ENCODE measurements at places on chromosomes 4 and X. TPM values are rescaled to one million over a fixed set of nuclear protein-coding genes. Genes with fewer than 3 reads are reported as not detected.

DNA sequence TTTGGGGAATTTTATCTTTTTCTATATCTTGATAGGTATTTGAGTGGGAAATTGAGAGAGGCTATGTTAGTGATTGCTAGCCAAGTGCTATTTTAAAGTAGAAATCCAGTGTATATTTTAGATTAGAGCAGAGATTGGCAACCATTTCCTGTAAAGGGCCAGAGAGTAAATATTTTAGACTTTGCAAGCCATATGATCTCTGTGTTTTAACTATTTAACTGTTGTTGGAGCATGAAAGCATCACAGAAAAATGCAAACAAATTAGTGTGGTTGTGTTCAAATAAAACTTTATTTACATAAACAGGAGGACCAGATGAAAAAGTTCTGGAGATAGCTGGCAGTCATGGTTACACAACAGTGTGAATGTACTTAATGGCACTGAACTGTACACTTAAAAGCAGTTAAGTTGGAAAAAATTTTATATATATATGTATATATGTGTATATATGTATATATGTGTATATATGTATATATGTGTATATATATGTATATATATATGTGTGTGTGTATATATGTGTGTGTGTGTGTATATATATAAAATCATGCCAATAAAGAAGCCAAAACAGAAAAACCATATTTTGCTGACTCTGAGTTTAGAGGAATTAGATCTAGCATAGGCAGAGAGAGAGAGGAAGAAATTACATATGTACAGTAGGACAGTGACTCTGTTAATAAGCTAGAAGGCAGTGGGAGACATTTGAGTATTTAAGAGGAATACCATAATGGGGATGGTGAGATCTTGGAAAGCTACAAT, 83.4 kb downstream of the TMEM164 start:
- DNase-seq = no peak

F8 gene
- total RNA-seq = 31.7 TPM

DNA sequence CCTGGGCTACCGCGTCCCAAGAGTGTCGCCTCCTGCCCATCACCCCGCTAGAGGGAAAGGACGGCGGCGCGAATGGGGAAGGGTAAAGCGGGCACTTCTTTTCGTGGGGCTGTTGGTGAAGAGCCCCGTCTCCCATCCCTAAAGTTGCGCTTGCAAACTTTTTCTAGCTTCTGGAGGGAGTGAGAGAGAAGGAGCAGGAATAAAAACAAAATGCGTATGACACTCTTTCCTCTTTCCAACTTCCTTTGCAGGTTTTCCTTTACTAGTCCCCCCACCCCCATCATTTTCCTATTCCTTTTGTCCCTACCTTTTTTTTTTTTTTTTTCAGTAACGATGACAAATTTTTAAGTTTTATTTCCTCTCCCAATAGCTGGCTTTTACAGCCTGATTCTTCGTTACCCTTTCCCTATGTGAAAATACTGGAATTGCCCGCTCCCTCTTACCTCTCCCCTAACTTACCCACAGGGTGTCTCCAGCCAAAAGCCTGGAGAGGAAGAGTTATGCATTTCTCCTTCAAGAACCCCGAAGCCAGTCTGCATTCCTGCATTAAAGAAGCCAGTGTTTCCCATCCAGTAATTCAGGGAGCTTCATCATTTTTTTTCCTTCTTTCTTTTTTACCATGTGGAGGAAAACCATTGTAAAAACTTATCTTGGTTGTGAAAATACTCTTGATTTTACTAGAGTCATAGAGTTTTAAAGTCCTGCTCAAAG, 613 bp upstream of the ARSJ start:
- DNase-seq = no peak

NSUN7 gene
- not detected for total RNA-seq

KCTD8 gene
- 1.4 TPM for total RNA-seq

MAGEC2 gene
- not detected for total RNA-seq

DNA sequence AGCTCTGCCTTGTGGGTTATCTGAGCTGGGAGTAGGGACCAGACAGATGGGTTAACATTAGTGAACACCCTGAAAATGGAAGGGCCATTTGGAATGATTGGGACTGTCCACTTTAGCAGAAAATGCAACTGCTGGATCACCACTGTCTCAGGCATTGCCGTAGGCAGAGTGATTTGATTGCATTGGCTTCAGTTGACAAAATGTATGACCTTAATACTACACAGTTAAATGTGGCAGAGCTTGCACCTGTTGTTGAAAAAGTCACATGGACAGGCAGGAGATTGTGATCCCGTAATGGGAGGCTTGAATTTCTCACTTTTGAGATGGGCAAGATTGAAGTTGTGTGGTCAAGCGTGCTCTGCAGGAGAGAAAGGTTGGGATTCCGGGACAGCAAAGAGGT, 166.5 kb upstream of the PUDP start:
- DNase-seq = no peak

NPY2R gene
- not detected for total RNA-seq

DNA sequence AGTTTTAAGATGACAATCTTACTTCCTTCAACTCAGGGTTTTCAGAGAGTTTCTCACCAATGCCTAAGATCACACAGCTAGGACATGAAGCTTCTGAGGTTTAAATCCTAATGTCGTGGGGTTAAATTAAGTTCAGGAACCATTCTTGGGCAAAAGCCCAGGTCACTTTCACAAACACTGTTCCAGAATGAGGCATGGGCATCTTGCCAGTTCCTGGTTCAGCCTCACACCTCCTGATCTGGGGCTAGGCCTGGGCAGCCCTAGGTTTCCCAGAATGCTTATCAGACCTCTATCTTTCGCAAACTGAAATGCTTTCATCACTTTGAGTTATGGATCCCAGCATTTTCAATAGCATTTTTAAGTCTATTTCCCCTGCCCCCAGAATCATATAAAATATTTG, 224.8 kb upstream of the EDA2R start:
- no peak for DNase-seq

GRCh38 chrX:70470850-70471289, 26.2 kb downstream of the DLG3 start:
- DNase-seq = no peak

GABRA4 gene
- total RNA-seq = not detected

LRPAP1 gene
- total RNA-seq = 77.9 TPM

SH3BGRL gene
- 10.0 TPM for total RNA-seq

- DNase-seq = no peak
These were observed 119.5 kb upstream of the AFF2 start for GRCh38 chrX:148380650-148381561.

SLC34A2 gene
- total RNA-seq = 0.17 TPM

HTN3 gene
- total RNA-seq = not detected

- no peak for DNase-seq
These were observed 104.9 kb upstream of the CENPE start for GRCh38 chr4:103303011-103303410.

- DNase-seq = no peak
These were observed 134.7 kb upstream of the MAMLD1 start for GRCh38 chrX:150228431-150228830.

PPP1R2C gene
- total RNA-seq = not detected

AFAP1 gene
- 4.6 TPM for total RNA-seq

DNA sequence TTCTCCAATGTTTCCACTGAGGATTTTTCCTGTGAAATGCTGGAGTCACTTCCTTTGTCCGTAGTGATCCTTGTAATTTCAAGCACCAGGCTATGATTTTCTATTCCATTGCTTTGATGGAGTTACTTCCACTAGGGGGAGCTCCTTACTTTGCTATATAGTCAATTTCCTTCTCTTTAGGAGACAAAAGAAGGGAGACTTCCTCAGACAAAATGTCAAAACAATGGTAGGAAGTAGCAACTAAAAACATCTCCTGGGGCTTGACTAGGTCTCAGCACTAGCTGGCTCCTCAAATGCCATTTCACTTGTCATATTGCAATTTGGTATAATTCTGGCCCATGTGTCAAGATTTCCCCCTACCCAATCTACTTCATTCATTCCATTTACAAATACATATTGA, 24.1 kb downstream of the ZCCHC12 start:
- DNase-seq = no peak

GRCh38 chrX:8743126-8743732, 11.3 kb upstream of the ANOS1 start:
- peak; percentile 56 for DNase-seq

AMTN gene
- total RNA-seq = not detected

DNA sequence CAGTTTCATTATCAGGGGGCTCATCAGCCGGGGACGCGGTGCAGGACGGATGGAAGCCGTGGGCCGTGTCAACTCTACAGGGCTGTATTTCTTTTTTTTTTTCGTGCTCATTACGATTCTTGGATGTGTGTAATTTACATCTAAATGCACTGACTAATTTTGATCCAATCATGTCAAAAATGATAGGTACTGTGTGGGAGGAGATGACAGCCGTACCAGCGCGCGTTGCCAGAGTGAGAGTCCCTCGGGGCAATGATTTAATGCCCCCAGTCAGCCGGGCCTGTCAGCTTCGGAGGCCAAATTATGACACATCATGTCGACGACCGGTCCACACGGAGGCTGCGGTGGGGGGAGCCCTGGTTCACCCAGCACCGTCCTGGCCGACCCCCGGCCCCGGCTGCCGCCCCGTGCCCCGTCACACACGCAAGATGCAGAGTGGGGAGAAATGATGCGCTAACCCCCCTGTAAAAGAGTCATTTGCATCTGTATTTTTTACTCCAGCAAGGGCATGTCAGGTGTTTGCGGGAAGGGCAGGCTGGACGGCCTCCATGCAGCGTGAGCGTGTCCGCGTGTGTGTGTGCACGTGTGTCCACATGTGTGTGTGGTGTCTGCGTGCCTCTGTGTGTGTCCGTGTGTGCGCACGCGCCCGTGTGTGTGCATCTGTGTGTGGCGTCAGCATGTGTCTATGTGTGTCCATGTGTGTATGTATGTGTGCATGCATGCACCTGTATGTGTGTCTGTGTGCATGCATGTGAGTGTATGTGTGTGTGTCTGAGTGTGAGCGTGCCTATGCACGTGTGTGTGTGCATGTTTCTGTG, 74.3 kb upstream of the PPP2R3B start:
- DNase-seq = no peak

CXCL3 gene
- total RNA-seq = 0.63 TPM

- DNase-seq = no peak
These were observed 123.2 kb upstream of the NAP1L5 start for GRCh38 chr4:88820698-88821415.

GRCh38 chr4:17008834-17009345, 110.4 kb upstream of the LDB2 start:
- DNase-seq = no peak

DNA sequence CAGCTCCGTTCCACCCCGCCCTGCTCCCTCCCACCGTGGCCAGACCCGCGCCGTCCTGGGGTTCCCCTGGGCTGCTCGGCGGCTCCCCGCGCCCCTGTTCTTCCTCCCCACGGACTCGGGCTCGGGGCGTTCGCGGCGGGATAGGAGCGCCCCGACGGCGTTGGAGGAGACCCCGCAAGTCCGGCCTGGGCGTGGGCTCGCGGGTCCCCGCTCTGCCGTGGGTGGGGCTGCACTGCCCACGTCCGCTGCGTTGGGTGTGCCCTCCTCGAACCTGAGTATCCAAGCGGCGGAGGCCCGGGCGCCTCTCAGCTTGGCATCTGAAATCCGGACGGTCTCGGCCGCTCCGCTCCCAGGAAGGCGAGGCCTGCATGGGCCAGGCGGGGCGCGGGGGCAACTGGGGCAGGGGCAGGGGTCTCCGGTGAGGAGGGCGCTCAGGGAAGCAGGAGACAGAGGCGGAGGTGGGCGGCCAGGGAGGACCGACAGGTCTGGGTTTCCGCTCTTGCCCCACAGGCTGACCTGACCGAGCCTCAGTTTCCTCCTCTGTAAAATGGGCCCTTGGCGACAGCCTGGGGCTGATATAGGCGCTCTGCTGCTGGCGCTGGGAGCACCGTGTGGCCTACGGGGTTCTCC, 12.0 kb upstream of the NAT8L start:
- DNase-seq = no peak

GRCh38 chr4:77040270-77040669, 35.5 kb downstream of the CCNI start:
- no peak for DNase-seq

DNA sequence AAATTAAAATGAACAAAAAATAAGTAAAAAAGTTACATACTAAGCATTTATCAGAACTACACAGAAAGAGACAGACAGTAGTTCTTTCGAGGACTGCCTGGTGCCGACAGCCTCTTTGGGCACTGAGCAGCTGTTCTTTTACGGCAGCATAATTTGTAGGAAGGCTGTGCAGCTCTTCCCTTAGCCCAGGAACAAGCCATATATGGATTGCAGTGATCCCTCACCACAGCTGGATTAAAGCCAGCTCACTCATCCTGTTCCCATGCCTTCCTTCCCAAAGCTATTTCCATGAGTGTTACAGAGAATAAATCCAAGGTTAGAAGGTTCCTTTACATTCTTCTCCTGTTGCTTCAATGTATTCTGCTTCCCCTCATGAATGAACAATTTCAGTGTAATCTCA, 71.7 kb downstream of the DDX60L start:
- DNase-seq = peak; percentile 38

- DNase-seq = peak; percentile 23
These were observed 116.6 kb downstream of the CPZ start for GRCh38 chr4:8709050-8709728.

- DNase-seq = no peak
These were observed 18.5 kb downstream of the ETNPPL start for GRCh38 chr4:108744307-108744706.

DNA sequence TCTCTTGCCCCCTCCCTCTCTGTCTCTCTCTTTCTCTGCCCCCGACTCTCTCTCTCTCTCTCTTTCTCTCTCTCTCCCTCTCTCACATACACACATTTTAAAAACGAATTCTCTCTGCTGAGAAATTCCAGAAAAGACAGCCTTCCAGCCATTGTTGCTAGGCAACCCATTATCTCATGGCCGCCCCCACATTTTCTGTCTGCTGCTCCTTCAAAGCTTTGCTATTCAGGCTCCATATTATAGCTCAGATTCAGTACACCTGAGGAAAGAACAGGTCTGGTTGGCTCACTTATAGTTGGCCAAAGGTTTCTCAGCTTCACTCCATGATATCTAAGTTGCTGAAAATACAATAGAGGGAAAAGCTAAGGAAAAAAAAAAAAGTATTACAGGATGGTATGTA, 174.4 kb upstream of the RADX start:
- DNase-seq = no peak

All from psoas muscle (tissue), 8 donors.